ENCODE measurements at places on chromosomes 13 and 19.

DNA sequence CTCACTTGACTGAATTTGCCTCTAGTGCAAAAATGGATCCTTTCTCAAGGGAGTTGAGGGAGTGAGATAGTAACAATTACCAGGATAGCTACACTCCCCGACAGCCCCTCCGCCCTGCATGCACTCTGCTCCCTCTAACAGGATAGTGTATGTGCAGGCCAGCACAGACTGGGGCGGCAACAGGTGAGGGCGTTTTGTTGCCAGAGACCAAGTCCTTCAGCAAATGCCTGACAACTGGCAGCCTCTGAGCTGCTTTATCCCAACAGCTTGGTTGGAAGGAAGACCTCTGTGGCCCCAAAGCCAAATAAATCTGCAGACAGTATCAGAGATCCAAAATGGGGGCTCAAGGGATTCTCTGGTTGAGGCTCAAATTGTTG is 86.6 kb downstream of the SLC7A1 start:
- no peak for DNase-seq

DNA sequence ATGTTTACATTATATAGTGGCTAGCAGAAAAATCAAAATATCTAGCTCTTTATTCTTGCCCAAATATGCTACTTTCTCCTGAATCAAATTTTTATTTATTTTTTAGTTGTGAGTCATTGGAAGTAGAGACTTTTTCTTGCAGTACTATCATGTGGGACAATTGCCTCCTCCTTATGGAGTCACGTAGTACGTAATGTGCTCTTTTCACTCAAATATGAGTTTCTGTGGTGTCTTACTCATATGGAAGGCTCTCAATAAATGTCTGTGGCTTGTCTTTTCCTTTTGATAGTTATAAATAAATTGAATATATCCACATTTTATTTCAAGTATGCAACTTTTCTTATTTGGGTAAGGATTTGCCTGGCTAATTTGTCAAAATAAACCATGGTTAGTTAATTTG is 1411.0 kb upstream of the SLC10A2 start:
- no peak for DNase-seq

GRCh38 chr13:113816254-113816929 is 47.5 kb downstream of the GAS6 start:
- DNase-seq = no peak

DNA sequence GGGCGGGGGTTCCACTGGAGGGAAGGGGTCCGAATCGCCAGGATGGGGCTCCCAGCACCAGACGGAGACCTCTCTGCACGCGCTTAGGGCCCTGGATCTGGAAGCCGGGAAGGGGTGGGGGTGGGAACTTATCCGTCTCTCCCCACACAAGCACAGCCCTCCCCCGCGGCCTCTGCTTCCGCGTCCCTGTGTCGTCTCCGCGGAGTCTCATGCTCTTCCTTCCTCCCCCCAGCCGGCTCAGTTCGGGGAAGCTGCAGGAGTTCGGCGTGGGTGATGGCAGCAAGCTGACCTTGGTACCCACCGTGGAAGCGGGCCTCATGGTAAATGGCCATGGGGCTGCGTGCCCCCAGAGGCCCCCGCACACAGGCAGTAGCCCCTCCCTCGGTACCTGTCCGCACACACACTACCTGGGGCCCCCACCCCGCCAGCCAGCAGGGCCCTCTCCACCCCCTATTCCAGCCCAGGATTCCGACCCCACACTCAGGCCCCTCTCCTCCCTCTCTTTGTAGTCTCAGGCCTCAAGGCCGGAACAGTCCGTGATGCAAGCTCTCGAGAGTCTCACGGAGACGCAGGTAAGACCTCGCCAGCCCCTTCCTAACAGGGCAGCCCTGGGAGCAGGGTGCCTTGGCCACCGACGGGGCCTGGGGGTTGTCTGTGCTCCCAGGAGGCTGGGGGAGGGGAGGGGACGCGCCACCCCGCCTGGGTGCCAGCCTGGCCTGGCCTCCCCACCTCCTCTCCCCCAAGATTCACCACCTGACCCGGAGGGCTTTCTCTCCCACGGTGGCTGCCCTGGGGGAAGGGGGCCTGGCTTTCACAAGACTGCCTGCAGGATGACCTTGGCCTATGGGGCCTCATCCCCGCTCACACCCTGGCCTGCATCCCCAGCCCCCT is 3.2 kb downstream of the MIDN start:
- no peak for DNase-seq

DNA sequence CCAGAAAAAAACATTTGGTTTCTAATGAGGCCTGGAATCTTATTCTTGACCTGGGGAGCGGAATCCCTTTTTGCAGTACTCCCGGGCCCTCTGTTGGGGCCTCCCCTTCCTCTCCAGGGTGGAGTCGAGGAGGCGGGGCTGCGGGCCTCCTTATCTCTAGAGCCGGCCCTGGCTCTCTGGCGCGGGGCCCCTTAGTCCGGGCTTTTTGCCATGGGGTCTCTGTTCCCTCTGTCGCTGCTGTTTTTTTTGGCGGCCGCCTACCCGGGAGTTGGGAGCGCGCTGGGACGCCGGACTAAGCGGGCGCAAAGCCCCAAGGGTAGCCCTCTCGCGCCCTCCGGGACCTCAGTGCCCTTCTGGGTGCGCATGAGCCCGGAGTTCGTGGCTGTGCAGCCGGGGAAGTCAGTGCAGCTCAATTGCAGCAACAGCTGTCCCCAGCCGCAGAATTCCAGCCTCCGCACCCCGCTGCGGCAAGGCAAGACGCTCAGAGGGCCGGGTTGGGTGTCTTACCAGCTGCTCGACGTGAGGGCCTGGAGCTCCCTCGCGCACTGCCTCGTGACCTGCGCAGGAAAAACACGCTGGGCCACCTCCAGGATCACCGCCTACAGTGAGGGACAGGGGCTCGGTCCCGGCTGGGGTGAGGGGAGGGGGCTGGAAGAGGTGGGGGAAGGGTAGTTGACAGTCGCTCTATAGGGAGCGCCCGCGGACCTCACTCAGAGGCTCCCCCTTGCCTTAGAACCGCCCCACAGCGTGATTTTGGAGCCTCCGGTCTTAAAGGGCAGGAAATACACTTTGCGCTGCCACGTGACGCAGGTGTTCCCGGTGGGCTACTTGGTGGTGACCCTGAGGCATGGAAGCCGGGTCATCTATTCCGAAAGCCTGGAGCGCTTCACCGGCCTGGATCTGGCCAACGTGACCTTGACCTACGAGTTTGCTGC is at the start of gene ICAM4:
ICAM4 (plus strand) TSS at position 153 of the 935 bp plus-strand sequence; CDS start at position 211, 58 bp downstream.
- no peak for DNase-seq

- DNase-seq = no peak
These were observed 52.4 kb downstream of the MLLT1 start for GRCh38 chr19:6227156-6227935.

- no peak for DNase-seq
These were observed 13.7 kb downstream of the ILF3 start for GRCh38 chr19:10667867-10668266.

DNA sequence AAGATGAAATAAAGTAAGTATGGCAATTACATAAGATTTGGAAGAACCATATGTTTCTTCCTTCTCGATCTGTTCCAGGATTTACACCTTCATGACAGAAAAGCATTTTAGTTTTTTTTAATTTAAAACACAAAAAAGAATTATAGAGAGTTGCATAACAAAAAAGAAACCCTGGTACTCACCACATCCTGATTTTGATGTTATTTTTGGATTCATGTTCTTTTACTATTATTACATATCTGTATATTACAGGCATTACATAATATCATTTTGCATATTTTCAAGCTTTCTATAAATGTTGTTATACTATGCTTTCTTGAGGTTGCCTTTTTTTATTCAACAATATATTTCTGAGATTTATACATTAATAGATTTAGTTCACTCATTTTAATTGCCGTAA is 6.7 kb upstream of the KATNAL1 start:
- DNase-seq = no peak

GRCh38 chr19:50008532-50008931 is 16.6 kb downstream of the VRK3 start:
- DNase-seq = no peak

DNA sequence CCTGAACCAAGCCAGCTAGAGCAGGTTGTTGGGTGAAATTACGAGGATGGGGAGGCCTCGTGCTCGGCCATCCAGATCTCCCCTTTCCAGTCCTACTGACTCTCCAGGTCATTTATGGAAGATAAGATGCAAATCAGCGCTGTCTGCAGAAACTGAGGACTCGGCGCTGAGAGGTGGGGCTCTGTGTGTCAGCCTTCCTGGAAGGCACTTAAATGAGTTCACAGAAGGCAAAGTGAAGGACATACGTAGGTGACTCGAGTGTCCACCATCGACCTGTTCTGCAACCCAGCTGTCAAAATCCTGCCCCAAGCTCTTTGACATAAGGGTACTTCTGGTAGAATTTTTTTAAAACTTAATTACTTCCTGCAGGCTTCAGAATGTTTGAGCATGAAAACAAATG is 86.4 kb downstream of the RAB20 start:
- DNase-seq = no peak

- no peak for DNase-seq
These were observed 797.2 kb upstream of the PCDH9 start for GRCh38 chr13:68027306-68027705.

DNA sequence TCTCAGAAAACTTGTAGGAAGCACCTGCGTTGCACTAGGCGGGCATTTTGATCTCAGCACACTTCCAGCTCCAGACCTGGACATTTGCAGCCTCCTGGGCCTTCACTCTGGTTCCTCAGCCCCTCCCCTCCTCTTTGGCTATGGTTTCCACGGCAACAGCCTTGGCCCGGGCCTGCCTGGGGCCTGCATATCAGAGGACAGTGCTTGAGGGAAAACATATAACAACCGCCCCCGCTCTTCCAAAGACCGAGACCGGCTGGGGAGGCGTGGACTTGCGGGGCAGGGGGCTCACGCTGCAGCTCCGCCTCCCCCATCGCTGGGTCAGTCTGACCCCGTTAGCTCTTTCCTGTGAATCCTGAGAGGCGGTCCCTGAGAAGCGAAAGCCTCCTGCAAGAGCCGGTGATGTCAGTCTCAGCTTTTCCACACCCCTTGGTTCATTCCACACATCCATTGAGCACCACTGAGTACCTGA is 125.7 kb upstream of the PEG3 start:
- no peak for DNase-seq

- no peak for DNase-seq
These were observed 83.8 kb upstream of the TM9SF2 start for GRCh38 chr13:99417201-99418102.

GRCh38 chr13:24827799-24828198 is 63.8 kb downstream of the RNF17 start:
- no peak for DNase-seq

DNA sequence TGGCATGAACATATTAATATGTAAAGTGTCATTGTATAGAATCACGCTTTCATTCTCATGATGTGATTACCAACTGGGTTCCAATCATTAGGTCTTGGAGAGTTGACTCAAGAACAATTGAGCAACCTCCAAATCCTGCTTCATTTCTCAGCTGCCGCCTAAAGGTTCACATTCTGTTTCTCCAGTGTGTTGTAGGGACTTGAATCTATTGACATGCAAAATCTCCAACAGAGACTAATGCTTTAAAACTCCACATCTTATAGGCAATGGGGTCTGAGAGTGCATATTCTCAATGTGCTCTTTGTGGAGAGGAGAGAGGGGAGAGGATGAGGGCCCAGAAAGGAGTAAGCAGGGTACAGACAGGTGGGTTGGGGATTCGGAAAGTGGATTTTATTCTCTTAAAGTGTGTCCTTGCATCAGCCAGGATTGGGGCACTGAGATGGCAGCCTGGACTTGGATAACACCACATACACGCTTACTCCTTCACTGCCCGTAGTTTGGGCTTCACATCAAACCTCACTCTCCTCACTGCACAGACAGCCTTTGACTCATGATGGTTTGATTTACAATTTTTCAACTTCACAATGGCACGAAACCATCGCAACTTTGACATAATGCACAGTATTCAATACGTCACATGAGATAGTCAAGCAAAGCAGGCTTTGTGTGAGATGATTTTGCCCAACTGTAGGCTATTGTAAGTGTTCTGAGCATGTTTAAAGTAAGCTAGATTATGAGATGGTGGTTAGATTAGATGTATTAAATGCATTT is 241.3 kb upstream of the IRS2 start:
- no peak for DNase-seq

DNA sequence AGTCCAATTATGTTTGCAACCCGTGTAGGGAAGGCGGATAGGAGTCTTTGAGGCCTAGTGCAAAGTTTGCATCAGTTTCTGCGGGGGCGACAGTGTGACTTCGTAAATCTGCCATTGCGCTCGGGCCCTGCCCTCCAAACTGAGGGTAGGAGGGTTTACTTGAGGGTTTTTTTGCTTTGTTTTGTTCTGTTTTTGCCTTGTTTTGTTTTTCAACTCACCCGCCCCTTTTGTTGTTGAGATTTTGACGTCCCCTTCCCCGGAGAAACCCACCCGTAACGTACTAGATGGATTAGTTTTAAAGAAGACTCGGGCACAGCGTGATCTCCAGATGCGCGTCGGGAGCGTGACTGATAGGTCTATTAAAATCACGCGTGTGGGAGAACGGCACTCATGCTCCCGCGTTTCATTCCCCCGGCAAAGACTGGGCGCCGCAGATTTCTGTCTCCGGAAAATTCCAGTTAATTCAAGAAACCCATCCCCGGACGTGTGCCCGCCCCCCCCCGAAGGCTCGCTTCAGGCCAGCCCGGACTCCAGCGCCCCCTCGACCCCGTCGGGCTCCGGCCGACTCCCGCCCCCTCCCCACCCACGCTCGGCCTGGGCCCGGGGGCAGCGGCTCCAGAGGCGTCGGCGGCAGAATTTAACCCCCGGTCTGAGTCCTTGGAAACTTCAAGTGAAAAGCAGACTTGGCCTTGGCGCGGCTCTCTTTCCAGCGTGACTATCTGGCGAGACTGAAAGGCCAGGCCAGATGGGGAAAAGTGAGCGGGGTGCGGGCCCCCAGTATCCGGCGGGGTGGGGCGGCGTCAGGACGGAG is 5.0 kb downstream of the SOX1 start:
- DNase-seq = no peak

All from cortex of kidney (tissue), 1 donor.